ENCODE measurements at places on chromosomes 6 and 20. TPM values are rescaled to one million over a fixed set of nuclear protein-coding genes. Genes with fewer than 3 reads are reported as not detected.

- H3K36me3 ChIP-seq, result no peaks in the 10 kb centered on the region
- no peak overlapping the region for H3K4me3 ChIP-seq
- H3K4me1 ChIP-seq, result no peaks in the 10 kb centered on the region
- DNase-seq, result no peak
These were observed 25.5 kb downstream of the MRAP2 start for GRCh38 chr6:84059082-84059481.

DNA sequence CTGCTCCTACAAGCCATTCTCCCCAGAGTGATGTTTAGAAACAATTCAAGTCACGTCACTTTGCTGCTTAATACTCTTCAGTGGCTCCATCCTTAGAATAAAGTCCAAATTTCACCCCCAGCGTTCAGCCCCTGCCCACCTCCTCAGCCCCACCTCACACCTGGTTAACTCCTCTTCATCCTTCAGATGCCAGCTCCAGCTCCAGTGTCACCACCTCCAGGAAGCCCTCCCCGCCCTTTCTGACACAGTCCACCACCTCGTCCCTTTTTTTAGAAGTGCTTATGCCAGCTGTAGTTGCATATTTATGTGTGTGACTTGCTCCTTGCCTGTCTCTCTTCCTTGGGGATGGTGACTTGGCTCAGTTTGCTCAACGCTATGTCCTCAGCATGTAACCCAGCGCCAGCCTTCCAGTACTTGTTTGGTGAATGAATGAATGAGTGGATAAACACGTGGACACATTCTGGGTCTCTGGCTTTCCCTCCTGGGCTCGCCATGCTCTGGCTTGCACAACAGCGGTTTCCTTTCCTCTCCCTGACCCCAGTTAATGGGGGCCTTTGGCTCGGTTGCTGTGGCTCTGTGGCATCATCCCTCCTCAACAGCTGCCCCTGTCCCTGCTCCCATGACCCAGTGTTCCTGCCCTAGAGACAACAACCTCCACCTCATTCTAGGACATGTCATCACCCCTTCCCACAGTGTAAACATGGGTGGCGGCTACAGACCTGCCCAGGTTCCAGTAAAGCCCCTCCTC lies 3.7 kb upstream of the IP6K3 start:
- peak overlapping the region; percentile 7 for H3K27ac ChIP-seq
- peak; percentile 71 for DNase-seq
- no peaks in the 10 kb centered on the region for H3K4me1 ChIP-seq

- DNase-seq, result no peak
- peaks cover 3% of the 10 kb centered on the region for H3K27me3 ChIP-seq
- H3K36me3 ChIP-seq, result no peaks in the 10 kb centered on the region
- H3K4me3 ChIP-seq, result no peak overlapping the region
These were observed 119.4 kb upstream of the PRND start for GRCh38 chr20:4602297-4602631.

DNA sequence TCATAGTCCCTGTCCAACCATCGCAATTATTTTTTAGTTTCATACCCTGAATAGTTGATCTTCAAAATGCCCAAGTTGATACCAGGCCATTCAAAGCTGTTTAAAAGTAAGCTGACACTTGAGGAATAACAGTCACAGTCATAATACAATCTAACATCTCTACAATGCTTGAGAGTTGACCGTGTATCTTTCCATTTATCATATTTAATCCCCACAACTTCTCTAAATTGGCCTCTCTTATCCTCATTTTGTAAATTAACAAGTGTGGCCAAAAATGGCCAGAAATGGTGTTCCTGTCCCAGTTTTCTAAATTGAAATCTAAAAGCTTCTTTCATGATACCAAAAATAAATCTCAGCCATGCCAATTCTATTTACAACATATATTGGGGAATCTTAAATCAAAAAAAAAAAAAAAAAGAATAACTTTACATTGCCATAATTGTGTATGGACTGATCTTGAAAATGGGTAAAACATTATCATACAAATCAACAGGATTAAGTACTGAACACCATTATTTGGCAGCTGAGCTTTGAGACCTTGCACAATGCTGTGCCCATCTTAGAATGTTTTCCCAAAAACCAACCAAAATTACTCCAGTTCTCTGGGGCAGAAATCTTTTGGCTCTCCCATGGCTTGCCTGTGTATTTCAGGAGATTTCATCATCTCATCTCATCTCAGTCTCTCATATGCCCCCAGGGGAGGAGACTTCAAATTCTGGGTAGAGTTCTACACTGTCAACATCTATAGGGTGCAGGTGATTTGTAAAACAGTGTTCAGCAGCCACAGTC lies 448.7 kb upstream of the JARID2 start:
- no peak overlapping the region for H3K4me3 ChIP-seq
- no peak for DNase-seq
- H3K4me1 ChIP-seq, result peaks cover 3% of the 10 kb centered on the region
- H3K36me3 ChIP-seq, result no peaks in the 10 kb centered on the region
- no peaks in the 10 kb centered on the region for H3K27me3 ChIP-seq

DNA sequence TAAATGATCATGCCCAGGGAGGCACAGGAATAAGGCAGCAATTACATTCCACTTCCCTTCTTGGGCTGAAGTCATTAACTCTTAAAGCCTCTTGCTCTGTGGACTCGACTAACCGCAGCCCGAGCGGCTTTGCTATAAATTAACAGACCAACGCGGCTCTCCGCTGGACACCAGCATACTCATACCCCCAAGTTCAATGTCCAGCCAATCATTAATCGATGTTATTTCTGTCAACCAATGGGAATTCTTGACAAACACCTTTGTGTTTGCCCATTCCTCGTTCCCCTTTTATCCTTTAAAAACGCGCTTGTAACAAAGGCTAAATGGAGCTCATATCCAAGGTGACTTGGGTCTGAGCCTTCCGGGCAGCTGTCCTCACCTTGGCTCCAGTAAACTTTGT lies 183.1 kb upstream of the RALGAPA2 start:
- peaks cover 3% of the 10 kb centered on the region for H3K4me1 ChIP-seq
- no peak overlapping the region for H3K4me3 ChIP-seq
- no peaks in the 10 kb centered on the region for H3K27me3 ChIP-seq
- H3K36me3 ChIP-seq, result no peaks in the 10 kb centered on the region

DNA sequence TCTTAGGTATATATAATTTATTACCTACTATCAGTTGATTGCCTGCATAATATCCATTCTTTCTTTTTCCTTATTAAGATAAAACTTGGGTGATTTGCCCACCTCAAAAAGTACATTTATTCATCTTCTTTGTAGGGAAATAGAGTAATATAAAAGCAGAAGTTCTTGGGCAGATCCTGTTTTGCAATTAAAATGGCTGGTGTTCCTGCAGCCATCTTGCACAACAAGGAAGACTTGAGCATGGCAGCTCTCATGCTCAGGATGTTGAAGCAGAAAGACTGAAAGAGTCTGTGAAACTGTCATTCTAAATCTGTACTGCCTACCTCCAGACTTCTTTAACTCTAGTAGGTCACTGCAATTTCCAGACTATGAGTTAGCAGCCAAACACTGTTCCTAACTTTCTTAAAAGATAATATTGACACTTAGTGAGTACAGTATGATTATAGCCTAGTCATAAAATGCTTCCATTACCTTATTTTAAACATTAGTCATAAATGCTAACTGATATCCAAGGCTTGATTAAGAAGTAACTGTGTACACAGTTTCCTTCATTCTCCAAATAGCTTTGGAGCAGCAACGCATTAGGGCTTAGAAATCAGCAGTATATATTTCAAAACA lies 24.6 kb upstream of the HTR1B start:
- no peak overlapping the region for H3K27ac ChIP-seq
- H3K4me3 ChIP-seq, result no peak overlapping the region
- no peaks in the 10 kb centered on the region for H3K27me3 ChIP-seq
- no peak for DNase-seq

- DNase-seq, result no peak
- no peak overlapping the region for H3K27ac ChIP-seq
- H3K27me3 ChIP-seq, result no peaks in the 10 kb centered on the region
- H3K4me1 ChIP-seq, result no peaks in the 10 kb centered on the region
- H3K4me3 ChIP-seq, result no peak overlapping the region
These were observed 57.1 kb downstream of the GJA1 start for GRCh38 chr6:121492536-121492935.

GRCh38 chr6:45507186-45507585 lies 129.5 kb upstream of the SUPT3H start:
- no peak for DNase-seq
- H3K27me3 ChIP-seq, result no peaks in the 10 kb centered on the region
- H3K4me1 ChIP-seq, result peaks cover 7% of the 10 kb centered on the region
- no peak overlapping the region for H3K4me3 ChIP-seq

DNA sequence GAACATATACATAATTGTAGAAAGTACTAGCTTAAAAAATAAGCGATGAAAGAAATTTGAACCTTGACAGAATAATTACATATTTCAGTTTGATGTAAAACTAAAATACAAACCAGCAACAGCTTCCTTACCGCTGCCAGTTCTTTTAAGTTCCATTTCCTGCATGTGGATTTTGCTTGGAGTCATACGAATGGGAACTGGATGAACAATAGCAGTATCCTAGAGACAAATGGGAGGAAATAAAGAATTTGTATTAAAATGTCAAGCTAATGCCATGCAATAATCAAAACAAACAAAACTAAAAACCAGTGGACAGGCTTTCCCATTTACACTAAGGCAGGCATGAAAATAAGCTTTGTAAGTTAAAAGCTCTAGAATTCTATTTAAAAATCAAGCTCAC lies 67.1 kb downstream of the REPS1 start:
- H3K4me1 ChIP-seq, result peaks cover 12% of the 10 kb centered on the region
- H3K27ac ChIP-seq, result no peak overlapping the region
- peaks cover 14% of the 10 kb centered on the region for H3K36me3 ChIP-seq
- DNase-seq, result peak; percentile 8
- H3K27me3 ChIP-seq, result no peaks in the 10 kb centered on the region

- no peaks in the 10 kb centered on the region for H3K27me3 ChIP-seq
- no peaks in the 10 kb centered on the region for H3K36me3 ChIP-seq
- no peak overlapping the region for H3K4me3 ChIP-seq
- DNase-seq, result no peak
These were observed 467.2 kb upstream of the ZNF337 start for GRCh38 chr20:26163890-26164289.

DNA sequence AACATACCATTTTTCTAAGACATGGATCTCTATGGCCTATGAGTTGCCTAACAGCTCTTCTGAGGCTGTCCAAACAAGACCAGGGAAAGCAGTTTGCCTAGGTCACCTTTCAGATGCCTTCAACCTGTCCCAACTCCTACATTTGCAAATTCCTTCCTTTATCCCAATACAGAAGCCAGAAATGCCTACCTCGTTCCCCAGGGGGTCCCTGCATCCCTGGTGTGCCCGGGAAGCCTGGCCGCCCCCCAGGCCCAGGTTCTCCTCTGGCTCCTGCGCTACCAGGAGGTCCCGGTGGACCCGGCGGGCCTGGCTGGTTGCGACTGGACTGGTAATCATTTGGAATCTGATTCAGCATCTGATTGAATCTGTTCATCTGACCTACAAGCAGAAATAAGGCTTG lies 115.9 kb downstream of the COL12A1 start:
- H3K36me3 ChIP-seq, result no peaks in the 10 kb centered on the region
- H3K27me3 ChIP-seq, result no peaks in the 10 kb centered on the region
- no peak overlapping the region for H3K27ac ChIP-seq
- peaks cover 24% of the 10 kb centered on the region for H3K4me1 ChIP-seq
- DNase-seq, result no peak

GRCh38 chr20:35314816-35315631 lies 22.8 kb upstream of the FAM83C start:
- H3K4me3 ChIP-seq, result no peak overlapping the region
- DNase-seq, result peak; percentile 31
- peaks cover 2% of the 10 kb centered on the region for H3K4me1 ChIP-seq
- no peak overlapping the region for H3K27ac ChIP-seq
- H3K27me3 ChIP-seq, result no peaks in the 10 kb centered on the region
- peaks cover 3% of the 10 kb centered on the region for H3K36me3 ChIP-seq

- no peak overlapping the region for H3K4me3 ChIP-seq
- no peaks in the 10 kb centered on the region for H3K27me3 ChIP-seq
- no peak for DNase-seq
- no peaks in the 10 kb centered on the region for H3K4me1 ChIP-seq
- peaks cover 41% of the 10 kb centered on the region for H3K36me3 ChIP-seq
These were observed 54.7 kb upstream of the SYNJ2 start for GRCh38 chr6:157927011-157927410.

GRCh38 chr20:63748934-63749270 lies 9.3 kb downstream of the SLC2A4RG start:
- no peaks in the 10 kb centered on the region for H3K27me3 ChIP-seq
- DNase-seq, result no peak
- no peak overlapping the region for H3K27ac ChIP-seq
- no peak overlapping the region for H3K4me3 ChIP-seq
- H3K36me3 ChIP-seq, result no peaks in the 10 kb centered on the region
- H3K4me1 ChIP-seq, result no peaks in the 10 kb centered on the region

DNA sequence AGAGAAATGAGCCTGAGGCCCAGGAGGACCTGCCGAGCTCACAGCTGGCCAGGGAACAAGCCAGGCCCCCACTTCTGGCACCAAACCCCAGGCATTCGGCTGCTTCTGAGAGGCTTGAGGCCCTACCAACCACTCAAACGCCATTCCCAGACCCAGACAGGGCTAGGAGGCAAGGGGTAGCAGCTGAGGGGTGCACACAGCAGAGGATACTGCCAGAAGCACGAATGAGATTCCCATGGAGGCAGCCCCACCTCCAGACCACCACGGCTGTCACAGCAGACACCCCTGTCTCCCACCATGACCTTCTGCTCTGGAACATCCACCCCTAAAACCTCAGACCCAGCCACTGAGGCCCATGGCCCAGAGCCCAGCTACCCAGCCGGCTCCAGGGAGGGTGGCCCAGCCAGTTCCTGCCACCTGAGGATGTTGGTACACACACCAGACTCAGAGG lies 36.1 kb downstream of the NTSR1 start:
- no peaks in the 10 kb centered on the region for H3K36me3 ChIP-seq
- H3K27ac ChIP-seq, result no peak overlapping the region
- H3K4me3 ChIP-seq, result no peak overlapping the region

PLEKHG1 gene
- 42.0 TPM for total RNA-seq

USP49 gene
- total RNA-seq, result 4.9 TPM

GPSM3 gene
- 8.1 TPM for total RNA-seq

SEMG1 gene
- 0.14 TPM for total RNA-seq

FAM209B gene
- 0.55 TPM for total RNA-seq

RIMS4 gene
- 5.6 TPM for total RNA-seq

MC3R gene
- not detected for total RNA-seq

IP6K3 gene
- total RNA-seq, result 3.9 TPM

YWHAB gene
- total RNA-seq, result 117 TPM

Measured in lung (tissue), 17 donors.